Upper lobe of right lung (tissue), 1 donor: ENCODE measurements at places on chromosomes 6 and 20. TPM values are rescaled to one million over a fixed set of nuclear protein-coding genes. Genes with fewer than 3 reads are reported as not detected.

DNA sequence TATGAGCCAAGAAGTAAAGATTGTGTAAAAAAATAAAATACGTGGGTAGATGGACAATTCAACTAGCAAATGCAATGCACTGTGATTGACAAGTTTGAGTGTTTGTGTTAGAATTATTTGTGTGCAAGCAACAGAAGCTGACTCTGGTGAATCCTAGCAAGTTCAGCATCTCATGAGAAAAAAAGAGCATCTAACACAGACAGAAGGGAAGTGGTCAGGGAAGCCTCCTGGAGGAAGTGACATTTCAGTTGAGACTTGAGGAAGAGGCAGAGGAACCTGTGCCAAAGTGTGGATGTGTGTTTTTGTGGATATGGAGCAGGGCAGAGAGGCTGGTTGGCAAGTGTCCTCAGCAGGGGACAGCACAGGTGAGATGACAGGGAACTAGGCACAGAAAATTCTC lies 248.7 kb downstream of the ZNF217 start:
- H3K27ac ChIP-seq = no peak overlapping the region
- no peaks in the 10 kb centered on the region for H3K36me3 ChIP-seq
- H3K27me3 ChIP-seq = no peaks in the 10 kb centered on the region

DNA sequence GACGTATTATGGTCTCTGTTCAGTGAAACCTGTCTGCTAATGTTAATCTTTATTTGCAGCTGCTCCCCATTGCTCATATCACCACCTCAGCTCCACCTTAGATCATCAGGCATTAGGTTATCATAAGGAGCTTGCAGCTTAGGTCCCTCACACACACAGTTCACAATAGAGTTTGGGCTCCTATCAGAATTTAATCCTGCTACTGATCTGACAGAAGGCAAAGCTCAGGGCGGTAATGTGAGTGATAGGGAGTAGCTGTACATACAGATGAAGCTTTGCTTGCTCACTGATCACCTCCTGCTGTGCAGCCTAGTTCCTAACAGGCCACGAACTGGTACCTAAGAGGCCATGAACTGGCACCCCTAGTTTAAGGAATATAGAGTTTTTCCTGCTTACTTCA lies 989.7 kb downstream of the EYS start:
- H3K36me3 ChIP-seq = no peaks in the 10 kb centered on the region
- DNase-seq = no peak
- no peak overlapping the region for H3K4me3 ChIP-seq

GRCh38 chr20:22507240-22507961 lies 77.0 kb downstream of the FOXA2 start:
- H3K36me3 ChIP-seq = no peaks in the 10 kb centered on the region
- H3K4me1 ChIP-seq = peaks cover 5% of the 10 kb centered on the region
- DNase-seq = no peak

Gene CYP21A2
- total RNA-seq = 0.61 TPM

- no peaks in the 10 kb centered on the region for H3K4me1 ChIP-seq
- no peak overlapping the region for H3K4me3 ChIP-seq
- no peak overlapping the region for H3K27ac ChIP-seq
- no peaks in the 10 kb centered on the region for H3K27me3 ChIP-seq
- no peaks in the 10 kb centered on the region for H3K36me3 ChIP-seq
These were observed 1.4 kb downstream of the CST8 start for GRCh38 chr20:23492292-23492691.

DNA sequence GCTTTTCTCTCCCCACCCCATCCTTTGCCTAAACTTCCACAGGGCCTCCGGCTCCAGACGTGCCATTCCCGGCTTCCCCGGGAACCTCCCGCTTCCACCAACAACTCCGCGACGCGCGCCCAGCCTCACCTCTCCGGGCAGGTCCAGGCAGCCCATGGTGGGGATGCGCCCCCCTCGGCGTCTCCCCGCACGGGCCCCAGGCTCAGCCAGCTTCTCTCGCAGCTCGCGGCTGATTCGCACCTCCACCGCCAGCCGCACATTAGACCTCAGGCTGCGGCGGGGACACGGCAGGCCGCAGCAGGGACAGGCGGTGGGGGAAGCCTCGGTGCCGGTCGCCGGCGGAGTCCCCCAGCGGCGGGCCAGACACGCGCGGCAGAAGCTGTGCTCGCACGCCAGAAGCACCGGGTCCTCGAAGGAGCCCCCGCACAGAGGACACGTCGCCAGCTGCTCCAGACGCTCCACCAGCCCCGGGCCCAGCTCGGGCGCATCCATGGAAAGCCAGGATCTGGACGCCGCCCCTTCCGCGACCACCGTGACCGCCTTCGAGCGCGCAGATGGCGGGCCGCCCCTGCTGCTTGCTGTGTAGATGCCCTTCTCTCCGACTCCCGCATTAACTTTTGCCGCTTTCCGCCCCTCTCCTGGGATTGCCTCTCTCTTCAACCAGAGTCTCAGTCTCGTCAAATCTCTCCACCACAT lies at the start of gene RNF39:
RNF39 (minus strand) TSS at position 676 of the 696 bp plus-strand sequence; CDS start at position 492, 184 bp downstream.
- H3K27me3 ChIP-seq = peaks cover 27% of the 10 kb centered on the region
- peak within 1 kb of the TSS; percentile 55 for H3K4me3 ChIP-seq
- no peak for DNase-seq
- H3K36me3 ChIP-seq = no peaks in the 10 kb centered on the region
- H3K27ac ChIP-seq = peak within 1 kb of the TSS; percentile 42

Gene ARMC2
- total RNA-seq = 5.8 TPM

Gene OR2J3
- total RNA-seq = not detected

Gene DEFB124
- not detected for total RNA-seq

Gene ZSCAN23
- 2.2 TPM for total RNA-seq

Gene GRIK2
- total RNA-seq = 0.38 TPM

DNA sequence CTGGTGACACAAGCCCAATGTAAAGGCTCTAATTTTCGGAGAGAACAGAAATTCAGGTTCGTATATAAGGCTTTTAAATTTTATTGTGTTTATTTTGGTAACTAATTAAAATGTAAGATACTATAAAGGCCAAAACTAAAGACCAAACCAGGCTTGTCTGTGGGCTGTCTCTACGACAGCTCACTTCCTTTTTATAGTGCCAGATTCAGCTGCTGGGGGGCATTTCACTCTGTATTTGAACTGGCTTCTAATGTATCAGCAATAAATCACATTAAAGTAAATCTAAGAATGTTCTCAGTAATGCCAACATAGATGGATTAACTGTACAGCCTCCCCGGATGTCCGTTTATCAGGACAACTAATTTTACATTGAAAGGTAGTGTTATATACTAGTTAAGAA lies 31.1 kb upstream of the STXBP5 start:
- H3K4me3 ChIP-seq = no peak overlapping the region
- H3K36me3 ChIP-seq = no peaks in the 10 kb centered on the region
- no peaks in the 10 kb centered on the region for H3K27me3 ChIP-seq
- H3K4me1 ChIP-seq = no peaks in the 10 kb centered on the region

GRCh38 chr20:38429301-38429700 lies 5.8 kb downstream of the SNHG17 start:
- H3K27me3 ChIP-seq = no peaks in the 10 kb centered on the region
- H3K27ac ChIP-seq = no peak overlapping the region
- H3K36me3 ChIP-seq = peaks cover 93% of the 10 kb centered on the region

DNA sequence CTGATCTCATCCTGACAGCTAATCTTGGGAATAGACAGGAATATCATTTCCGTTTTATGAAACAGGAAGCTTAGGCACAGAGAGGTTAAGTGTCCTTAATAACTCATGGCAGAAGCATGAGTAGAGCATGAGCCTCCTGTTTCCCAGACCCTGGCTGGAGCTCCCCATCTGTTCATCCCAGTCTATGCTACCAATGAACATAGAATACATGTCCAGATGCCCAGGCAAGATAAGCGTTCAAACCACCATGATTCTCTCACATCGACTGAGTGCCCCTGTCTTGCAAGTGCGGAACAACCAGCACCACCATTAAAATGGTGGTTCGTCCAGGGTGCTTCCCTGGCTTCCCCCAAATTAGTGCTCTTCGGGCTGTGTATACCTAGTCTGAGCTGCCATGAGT lies 217.1 kb downstream of the FARS2 start:
- no peak for DNase-seq
- no peaks in the 10 kb centered on the region for H3K4me1 ChIP-seq
- H3K27ac ChIP-seq = no peak overlapping the region

DNA sequence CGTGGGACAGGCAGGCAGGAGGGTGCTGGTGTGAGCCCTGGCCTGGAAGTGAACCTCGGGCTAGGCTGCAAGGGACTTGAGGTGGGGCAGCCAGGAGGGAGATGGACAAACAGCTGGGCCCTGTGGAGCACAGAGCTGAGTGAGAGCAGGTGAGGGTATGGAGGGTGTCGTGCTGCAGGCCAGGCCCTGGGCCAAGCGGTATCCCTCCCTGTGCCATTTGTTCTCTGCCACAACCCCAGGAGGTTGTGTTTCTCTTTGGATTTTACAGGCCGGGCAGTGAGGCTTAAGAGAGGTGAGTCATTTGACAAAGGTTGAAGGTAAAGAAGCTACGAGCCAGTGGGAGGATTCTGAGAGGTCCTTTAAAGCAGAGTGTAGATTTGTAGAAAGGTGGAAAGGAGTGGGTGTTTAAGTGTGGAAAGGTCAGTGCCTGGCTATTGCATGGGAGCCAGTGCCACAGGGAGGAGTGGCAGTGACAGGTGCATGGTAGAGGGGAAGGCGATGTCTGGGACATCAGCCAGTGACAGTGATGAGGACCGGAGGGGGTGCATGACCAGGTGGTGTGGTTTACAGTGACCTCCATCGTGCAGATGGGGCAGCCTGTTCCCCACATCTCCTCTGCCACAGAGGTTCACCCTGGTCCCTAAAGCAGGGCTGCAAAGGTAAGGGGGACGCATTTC lies 39.8 kb downstream of the GMPR start:
- H3K27me3 ChIP-seq = no peaks in the 10 kb centered on the region
- no peak overlapping the region for H3K27ac ChIP-seq
- DNase-seq = no peak
- no peak overlapping the region for H3K4me3 ChIP-seq

DNA sequence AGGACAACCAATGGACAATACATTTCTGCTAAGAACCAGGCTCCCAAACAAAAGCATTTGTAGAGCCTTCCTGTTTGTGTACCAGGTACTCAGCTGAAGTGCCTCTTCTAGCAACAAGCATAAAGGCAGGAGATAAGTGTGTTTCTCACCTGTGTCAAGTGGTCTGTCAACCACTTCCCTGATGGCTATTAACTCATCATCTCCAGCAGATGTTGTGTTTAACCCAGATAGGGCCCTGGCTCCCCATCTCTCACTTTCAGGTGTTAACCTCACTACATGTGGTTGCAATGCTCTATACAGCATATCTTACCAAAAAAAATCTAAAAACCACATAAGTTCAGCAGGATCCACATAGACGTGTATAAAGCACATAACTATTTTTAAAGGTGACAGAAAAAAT lies 9.6 kb upstream of the IL17A start:
- no peaks in the 10 kb centered on the region for H3K36me3 ChIP-seq

DNA sequence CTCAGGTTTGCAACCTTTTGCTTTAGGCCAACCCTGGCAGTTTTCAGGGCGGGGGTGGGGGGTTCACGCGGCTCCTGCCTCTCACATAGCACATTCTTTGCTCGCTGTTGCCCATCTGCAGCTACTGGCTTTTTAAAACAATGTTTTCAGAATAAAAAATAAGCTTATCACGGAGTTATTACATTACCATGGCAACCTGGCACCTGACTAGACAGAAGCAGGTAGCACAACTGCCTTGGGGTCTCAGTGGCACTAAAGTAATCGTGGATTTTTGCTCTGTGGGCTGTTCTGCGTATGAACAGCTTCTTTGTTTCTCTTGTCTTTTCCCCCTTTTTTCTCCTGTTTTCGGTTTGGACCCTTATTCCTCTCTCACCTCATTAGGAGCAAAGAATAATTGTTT lies 9.1 kb upstream of the MANBAL start:
- no peak overlapping the region for H3K27ac ChIP-seq
- peaks cover 16% of the 10 kb centered on the region for H3K4me1 ChIP-seq
- H3K4me3 ChIP-seq = no peak overlapping the region
- DNase-seq = no peak
- H3K36me3 ChIP-seq = no peaks in the 10 kb centered on the region

DNA sequence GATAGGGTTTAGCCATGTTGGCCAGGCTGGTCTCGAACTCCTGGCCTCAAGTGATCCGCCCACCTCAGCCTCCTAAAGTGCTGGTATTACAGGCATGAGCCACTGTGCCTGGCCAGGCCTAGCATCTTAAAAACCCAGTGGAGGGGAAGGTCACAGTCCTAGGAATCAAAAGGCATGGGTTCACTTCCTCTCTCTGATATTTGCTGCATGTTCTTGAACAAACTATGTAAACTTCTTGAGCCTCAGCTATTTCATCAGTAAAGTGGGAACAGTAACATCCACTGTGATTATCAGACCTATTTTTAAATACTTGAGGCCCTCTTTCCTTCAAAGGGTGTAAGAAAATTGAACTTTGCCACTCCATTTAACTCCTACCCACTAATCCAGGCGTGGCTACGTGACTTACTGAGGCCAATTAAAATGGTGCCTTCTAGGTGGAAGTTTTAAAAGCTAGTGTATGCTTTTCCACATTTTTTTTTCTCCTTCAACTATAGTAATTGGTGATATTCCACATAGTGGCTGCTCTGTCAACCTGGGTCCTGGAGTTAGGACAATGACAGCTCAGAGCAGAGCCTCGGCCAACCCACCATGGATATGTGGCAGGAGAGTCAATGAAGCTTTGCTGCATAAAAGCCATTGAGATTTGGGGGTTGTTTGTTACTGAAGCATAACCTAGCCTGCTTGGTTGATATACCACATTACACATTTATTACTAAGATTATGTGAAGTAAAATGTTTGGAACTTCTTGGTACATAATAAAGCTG lies 32.2 kb upstream of the IER3 start:
- no peak overlapping the region for H3K4me3 ChIP-seq
- no peak for DNase-seq
- H3K27ac ChIP-seq = no peak overlapping the region
- H3K36me3 ChIP-seq = no peaks in the 10 kb centered on the region
- H3K4me1 ChIP-seq = peaks cover 37% of the 10 kb centered on the region

- no peak for DNase-seq
- no peaks in the 10 kb centered on the region for H3K36me3 ChIP-seq
- no peak overlapping the region for H3K4me3 ChIP-seq
- H3K4me1 ChIP-seq = no peaks in the 10 kb centered on the region
- no peak overlapping the region for H3K27ac ChIP-seq
These were observed 277.2 kb upstream of the PREP start for GRCh38 chr6:105680131-105680530.

GRCh38 chr6:157629220-157629619 lies 193.8 kb upstream of the SNX9 start:
- no peaks in the 10 kb centered on the region for H3K27me3 ChIP-seq
- H3K27ac ChIP-seq = no peak overlapping the region
- no peak overlapping the region for H3K4me3 ChIP-seq
- H3K36me3 ChIP-seq = no peaks in the 10 kb centered on the region
- no peak for DNase-seq

Gene SLC35D3
- not detected for total RNA-seq

GRCh38 chr20:49914310-49915117 lies 815 bp downstream of the SPATA2 start:
- H3K27ac ChIP-seq = peak overlapping the region; percentile 100
- no peaks in the 10 kb centered on the region for H3K36me3 ChIP-seq
- no peaks in the 10 kb centered on the region for H3K27me3 ChIP-seq
- H3K4me3 ChIP-seq = peak overlapping the region; percentile 100

DNA sequence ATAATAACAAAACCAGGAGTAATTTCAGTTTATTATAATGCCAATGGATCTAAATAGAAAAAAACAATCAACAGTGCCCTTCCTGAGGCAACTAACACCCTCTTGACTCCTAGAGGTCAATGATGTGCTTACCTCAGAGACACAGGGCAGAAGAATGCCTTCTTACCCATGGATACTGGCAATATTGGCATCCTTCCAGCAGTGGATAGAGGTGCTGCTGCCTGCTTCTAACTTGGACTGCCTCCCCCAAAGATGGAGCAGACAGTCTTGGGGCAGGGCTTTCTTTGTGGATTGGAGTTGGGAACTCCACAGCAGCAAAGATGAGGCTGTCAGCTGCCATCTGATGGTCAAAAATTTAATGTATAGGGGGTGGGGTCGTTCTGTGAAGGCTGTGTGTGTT lies 78.7 kb downstream of the AK9 start:
- DNase-seq = no peak
- H3K4me1 ChIP-seq = no peaks in the 10 kb centered on the region
- H3K4me3 ChIP-seq = no peak overlapping the region
- no peaks in the 10 kb centered on the region for H3K36me3 ChIP-seq
- H3K27me3 ChIP-seq = no peaks in the 10 kb centered on the region
